Activated naive CD4-positive, alpha-beta T cell (primary cell): ENCODE measurements at places on chromosomes 2 and 18.

GRCh38 chr2:20571644-20572215 is 79.2 kb downstream of the HS1BP3 start:
- DNase-seq = no peak

DNA sequence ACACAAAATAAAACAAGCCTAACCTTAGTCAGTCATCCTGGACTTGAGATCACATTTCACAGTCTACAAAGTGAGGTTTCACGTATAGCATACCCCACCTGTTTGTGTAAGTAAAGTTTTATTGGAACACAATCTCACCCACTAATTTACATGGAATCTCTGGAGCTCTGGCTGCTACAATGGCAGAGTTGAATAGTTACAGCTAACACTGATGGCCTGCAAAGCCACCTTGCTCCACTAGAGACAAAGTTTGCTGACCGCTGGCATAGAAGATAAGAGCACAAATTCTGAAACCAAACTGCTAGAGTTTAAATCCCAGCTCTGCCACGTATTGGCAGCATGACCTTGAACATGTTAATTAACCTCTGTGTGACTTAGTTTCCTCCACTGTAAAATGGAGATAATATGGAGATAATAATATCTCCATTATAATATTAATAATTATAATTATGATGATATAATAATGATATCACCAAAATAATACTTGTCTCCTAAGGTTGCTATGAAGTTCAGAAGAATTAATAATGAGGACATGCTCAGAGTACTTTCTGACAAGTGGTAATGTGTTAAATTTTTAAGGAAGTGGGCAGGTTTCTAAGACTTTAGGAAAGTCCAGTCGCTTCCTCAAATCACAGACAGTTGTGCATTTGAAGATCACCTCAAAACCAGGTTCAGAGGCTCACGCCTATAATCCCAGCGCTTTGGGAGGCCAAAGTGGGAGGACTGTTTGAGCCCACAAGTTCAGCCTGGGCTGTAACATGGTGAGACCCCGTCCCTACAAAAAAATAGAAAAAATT is 204.6 kb downstream of the SH3RF3 start:
- no peak for DNase-seq

DNA sequence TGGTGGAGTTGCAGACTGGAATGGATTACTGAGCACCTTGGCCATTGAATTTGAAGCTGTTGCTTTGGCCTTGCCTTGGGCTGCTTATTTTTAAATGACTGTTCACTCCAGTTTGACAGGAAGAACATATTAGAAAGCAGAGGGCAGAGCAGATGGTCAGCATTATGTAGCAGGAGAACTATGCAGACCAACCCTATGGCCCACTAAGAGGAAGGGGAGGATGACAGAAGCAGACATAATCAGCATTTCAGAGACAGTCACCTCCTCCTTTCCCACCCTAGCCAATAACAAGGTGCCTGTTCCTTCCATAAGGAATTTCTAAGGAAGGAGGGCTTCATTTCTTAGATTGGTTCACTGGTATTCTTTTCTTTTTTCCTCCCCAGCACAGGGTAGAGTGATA is 2.4 kb downstream of the CHRNA1 start:
- no peak for DNase-seq

DNA sequence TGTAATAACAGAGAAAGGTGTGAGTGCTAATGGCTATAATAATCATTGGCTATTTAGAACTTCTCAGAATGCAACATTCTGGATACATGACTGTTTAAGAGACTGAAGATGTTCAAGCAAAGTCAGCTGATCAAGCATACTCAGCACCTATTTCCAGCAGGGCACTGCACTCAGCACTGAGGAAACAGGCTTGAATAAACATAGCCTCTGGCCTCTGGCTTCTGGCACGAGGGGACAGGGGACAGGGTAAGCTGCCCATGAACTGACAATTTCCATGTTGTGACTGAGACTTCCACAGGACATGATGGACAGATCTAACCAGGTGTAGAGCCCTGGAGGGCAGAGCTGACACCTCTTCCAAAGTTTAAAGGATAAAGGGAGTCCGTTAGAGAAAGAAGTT is 1.3 kb downstream of the MARCO start:
- no peak for DNase-seq

GRCh38 chr2:87403893-87404175 is 344.1 kb upstream of the PLGLB2 start:
- no peak for DNase-seq

GRCh38 chr2:174009488-174010223 is 44.5 kb upstream of the SP3 start:
- DNase-seq = no peak

- DNase-seq = peak; percentile 10
Measured at GRCh38 chr18:50287028-50287440, 458 bp downstream of the CXXC1 start.

GRCh38 chr2:186959486-186959885 is 110.5 kb upstream of the ZSWIM2 start:
- no peak for DNase-seq

DNA sequence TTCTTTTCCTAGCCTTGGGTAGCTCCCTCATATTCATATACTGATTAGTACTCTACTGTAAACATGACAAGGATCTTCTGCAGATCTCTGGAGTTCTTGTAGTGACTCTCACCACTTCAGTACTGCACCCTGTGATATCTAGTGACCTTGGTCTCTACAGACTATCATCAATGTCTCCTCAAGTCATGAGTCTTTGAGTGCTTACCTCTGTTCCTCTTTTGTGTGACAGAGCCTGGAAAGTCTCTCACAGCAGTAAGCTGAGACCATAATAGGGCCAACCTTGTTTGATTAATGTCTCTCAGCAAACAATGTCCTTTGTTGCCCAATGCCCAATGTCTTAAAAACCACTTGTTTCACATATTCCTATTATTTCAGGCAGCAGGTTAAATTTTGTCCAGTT is 34.2 kb upstream of the BAZ2B start:
- DNase-seq = no peak

DNA sequence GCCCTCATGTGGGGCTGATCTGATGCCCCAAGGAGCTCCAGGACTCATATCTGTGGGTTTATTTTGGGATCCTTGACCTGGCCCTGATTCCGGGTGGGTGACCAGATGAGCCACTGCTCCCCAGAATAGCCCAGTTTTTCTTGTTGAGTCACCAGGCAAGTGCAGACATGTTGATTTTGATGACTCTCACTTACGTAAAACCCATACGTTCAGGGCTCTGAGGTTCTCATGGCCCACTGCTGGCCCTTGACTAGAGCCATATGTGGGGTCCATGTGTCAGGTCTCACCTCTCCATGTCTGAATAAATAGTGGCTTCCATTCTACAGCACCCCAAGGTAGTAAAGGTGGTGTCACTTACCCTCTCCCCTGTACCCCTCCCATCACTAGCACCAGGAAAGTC is 41.9 kb downstream of the CDC42EP3 start:
- no peak for DNase-seq

GRCh38 chr2:20091305-20091991 is 40.0 kb upstream of the LAPTM4A start:
- no peak for DNase-seq

DNA sequence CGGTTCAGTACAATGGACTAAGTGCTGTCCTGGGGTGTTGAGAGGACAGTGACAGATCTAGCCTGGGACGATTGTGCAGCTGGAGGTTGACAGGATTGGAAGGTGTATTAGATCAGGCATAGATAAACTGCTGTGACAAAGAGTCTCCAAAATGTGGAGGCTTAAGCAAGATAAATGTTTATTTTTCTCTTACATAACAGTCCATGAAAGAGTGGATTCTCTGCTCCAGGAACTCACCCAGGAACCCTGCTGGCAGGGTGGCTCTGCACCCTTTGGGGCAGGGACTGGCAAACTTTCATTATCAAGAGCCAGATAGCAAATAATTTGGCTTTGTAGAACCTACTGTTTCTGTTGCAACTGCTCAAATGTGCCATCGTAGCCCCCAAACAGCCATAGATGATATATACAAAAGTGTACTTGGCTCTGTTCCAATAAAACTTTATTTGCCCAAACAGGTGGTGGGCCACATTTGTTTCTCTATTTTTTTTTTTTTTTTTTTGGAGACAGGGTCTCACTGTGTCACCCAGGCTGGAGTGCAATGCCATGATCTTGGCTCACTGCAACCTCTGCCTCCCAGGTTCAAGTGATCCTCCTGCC is 9.7 kb downstream of the HRH4 start:
- no peak for DNase-seq

GRCh38 chr2:86002375-86002774 is 103.3 kb downstream of the POLR1A start:
- DNase-seq = no peak

- no peak for DNase-seq
Measured at GRCh38 chr2:30287857-30288513, 56.7 kb downstream of the LBH start.

- DNase-seq = no peak
Measured at GRCh38 chr2:30336978-30337841, 105.9 kb downstream of the LBH start.

GRCh38 chr2:179856205-179856604 is 5.2 kb downstream of the ZNF385B start:
- DNase-seq = no peak

DNA sequence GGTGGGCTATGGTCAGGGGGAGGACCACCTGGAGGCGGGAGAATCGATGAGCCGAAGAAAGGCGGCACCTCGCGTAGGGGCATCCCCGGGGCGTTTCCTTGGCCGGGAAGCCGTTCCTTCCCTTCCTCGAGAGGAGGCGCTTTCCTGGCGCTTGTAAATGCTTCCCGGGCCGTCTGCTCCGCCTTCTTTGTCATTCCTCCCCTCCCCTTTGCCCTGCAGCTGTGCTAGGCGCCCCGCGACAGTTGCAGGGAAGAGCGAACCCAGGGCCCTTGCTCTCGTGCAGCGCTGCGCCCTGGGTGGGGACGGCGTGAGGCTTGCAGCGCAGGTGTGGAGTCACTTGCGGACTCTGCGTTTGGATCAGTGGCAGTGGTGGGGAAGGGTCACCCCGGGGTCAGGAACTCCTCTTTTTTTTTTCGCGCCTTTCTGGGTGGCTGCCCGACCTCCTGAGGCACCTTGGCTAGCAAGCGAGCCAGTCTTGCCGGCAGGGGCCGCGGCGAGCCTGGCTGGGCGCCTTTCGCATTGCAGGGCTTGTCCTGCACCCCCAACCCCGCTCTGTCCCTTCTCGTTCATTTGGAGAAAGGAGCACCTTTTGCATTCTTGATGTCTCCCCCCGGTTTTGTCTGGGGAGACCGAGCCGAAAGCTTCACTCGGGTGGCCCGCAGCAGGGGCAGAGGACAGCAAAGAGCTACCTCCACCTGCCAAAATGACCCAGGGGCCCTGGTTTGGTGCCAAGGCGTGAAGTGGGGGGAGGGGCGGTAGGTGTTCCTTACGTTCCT is 858 bp downstream of the KCNS3 start:
- DNase-seq = no peak

- DNase-seq = no peak
Measured at GRCh38 chr2:20273042-20273441, 48.1 kb upstream of the SDC1 start.

GRCh38 chr2:160940271-160940670 is 220.0 kb upstream of the TANK start:
- DNase-seq = no peak

DNA sequence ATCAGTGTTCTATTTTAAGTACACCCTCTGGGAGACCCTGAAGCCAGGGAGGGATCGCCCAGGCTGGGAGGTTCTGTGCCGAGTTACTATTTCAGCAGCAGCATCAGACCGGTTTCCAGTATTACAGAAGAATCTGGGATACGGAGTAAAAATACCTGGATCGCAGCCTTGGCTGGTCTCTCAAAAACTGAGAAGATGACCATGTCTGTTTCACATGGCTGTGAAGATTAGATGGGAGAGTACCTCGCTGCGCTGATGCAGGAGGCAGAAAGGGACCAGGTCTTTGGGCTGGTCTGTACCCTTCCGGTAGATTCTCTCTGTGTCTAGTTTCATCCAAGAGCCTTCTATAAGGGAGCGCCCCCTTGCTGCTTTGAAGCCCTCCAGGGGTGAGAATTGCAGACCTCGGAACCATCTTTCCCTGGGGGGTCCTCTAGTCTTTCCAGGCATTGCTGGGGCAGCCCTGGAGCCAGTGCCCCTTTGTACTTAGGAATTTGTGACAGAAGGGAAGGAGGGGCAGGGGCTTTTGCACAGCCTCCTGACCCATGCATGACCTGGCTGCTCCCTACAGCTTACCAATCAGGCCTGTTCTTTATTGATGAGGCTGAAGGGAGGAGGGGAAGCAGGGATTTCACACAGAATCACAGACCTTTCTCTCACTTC is 56.3 kb upstream of the MAPRE3 start:
- DNase-seq = no peak

DNA sequence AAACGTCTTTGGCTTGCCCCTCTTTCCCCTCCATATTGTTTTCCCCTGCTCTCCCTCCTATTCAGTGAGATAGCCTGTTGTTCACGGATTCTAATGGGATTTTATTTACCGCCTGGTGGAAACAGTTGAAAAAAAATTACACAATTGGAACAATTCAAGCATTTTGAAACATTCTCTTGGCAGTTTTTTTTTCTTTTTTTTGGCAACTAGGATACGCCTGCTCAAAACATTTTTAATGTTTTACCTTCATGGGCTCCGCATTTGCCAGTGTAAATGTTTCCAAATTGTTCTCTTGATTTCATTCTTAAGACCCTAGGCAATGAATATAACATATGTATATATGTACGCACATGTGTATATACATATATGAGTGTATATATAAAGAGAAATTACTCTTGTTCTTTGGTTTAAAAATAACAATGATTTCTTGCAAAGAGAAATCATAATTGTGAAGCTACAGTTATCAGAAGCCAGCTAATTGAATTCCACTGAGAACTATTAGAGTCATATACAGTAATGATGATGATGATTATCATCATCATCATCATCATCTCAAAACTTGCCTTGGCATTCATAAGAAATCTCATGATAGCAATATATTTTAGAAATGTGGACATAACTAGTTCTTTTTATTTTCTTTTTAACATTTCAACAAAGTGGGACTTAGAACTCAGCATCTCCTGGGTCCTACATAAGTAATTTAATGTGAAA is 146.7 kb downstream of the LTBP1 start:
- DNase-seq = no peak

DNA sequence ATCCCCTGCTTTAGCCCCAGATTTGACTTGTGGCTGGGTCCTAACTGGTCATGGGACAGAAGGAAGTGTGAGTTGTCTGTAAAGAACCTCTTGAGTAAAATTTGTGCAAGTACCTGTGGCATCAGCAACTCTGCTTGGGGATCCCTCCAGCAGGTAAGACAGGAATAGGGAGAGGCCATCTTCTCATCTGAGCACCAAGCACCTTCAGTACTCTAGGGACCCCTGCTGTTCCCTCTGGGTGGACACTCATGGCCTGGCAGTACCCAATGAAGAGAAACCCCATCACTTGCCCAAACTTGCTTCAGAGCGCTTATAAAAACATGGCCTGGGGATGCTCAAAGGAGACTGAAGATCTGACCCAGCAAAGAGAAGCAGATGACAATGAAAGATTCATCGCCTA is 297.8 kb downstream of the SP3 start:
- DNase-seq = no peak

DNA sequence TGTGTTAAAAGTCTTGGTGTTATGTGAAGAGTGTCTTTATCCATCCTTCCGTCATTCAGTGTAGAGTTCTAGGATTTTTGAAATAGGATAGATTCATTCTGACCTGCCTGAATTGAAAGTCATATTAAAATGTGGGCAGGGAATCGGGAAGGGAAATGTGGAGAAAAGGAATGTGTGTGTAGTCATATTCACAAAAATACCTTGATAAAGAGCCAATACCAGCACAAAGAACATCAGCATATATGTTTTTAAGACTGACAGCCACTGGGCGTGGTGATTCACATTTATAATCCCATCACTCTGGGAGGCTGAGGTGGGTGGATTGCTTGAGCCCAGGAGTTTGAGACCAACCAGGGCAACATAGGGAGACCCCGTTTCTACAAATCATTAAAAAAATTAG is 188.1 kb downstream of the CAMKMT start:
- no peak for DNase-seq

GRCh38 chr2:69026026-69026425 is 13.0 kb downstream of the ANTXR1 start:
- no peak for DNase-seq
